Inflammatory macrophage treated with lipopolysaccharide for 1 hour (primary cell): ENCODE measurements at places on chromosomes 13 and 19.

GRCh38 chr13:51797664-51798488 is 6.1 kb downstream of the DHRS12 start:
- no peak for DNase-seq

DNA sequence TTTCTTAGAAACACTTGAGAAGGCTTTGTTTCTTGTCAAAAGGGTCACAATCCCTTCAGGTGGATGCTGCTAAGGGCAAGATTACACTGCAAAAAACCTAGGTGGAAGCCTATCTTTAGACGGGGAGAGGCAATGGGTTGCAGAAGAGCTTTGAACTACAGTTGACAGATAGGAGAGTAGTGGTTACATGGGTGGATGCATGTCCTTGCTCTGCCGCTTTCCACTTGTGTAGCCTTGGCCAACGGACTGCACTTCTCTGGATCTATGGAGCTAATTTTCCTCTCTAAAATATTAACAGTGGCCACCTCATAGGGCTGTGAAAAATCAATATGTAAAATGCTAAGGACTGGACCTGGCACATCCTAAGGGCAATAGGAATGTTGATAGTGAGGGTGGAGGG is 980 bp downstream of the BCKDHA start:
- no peak for DNase-seq

- DNase-seq, result no peak
Measured at GRCh38 chr19:40320558-40320935, 27.6 kb downstream of the C19orf47 start.

DNA sequence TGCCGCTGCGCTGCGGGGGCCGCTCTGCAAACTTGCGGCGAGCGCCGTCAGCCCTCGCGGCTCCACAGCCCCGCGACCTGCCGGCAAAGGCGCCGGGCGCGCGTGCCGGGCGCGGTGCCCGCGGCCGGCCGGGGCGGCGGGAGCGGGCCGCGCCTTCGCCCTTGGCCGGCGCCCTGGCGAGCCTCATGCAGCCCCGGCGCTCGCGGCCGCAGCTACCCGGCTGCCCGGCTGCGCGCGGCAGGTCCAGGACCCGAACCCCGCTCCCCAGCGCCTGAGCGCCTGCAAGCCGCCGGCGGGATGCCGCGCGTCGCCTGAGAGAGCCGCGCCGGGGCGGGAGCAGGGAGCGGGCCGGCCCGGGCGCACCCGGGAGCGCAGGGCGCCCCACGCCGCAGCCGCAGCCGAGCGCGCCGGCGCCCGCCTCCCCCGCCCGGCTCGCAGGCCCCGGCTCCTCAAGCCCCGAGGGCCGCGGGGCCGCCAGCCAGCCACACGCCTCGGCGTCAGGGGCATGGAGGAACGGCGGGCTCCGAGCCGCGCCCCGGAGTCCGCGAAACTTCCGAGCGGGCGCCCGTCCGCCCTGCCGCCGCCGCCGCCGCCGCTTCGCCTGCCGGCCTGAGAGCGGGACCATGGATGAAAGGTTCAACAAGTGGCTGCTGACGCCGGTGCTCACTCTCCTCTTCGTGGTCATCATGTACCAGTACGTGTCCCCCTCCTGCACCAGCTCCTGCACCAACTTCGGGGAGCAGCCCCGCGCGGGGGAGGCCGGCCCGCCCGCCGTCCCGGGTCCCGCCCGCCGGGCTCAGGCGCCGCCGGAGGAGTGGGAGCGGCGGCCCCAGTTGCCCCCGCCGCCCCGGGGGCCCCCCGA is 564 bp downstream of the HS6ST3 start:
- DNase-seq, result no peak

DNA sequence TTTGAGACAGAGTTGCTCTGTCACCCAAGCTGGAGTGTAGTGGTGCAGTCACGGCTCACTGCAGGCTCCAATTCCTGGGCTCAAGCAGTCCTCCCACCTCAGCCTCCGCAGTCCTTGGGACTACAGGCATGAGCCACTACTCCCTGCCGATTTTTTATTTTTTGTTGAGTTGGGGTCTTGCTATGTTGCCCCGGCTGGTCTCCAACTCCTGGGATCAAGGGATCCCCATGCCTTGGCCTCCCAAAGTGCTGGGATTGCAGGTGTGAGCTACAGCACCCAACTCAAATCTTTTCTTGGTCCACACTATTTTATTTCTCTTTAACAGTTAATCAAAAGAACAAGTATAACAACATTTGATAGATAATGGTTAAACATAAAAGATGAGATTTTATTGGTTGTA is 7.5 kb downstream of the CCNE1 start:
- DNase-seq, result no peak

DNA sequence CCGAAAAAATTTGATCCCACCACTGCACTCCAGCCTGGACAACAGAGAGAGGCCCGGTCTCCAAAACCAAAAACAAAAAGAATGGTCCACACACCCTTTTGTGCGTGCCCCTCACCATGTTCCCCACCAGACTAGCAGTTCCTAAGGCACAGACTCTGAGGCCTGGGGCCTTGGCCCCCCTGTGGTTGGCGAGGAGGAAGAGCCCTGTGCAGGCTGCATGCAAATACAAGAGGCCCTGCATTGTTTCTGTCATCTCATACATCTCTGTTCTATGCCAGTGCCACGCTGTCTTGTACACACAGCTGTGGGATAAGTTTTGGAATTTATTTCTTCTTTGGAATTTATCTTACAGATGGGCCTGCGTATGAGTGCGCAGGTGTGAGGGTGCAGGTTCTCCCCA is 4.7 kb upstream of the YJEFN3 start:
- no peak for DNase-seq

- DNase-seq, result no peak
Measured at GRCh38 chr19:40303765-40304164, 18.6 kb upstream of the AKT2 start.

DNA sequence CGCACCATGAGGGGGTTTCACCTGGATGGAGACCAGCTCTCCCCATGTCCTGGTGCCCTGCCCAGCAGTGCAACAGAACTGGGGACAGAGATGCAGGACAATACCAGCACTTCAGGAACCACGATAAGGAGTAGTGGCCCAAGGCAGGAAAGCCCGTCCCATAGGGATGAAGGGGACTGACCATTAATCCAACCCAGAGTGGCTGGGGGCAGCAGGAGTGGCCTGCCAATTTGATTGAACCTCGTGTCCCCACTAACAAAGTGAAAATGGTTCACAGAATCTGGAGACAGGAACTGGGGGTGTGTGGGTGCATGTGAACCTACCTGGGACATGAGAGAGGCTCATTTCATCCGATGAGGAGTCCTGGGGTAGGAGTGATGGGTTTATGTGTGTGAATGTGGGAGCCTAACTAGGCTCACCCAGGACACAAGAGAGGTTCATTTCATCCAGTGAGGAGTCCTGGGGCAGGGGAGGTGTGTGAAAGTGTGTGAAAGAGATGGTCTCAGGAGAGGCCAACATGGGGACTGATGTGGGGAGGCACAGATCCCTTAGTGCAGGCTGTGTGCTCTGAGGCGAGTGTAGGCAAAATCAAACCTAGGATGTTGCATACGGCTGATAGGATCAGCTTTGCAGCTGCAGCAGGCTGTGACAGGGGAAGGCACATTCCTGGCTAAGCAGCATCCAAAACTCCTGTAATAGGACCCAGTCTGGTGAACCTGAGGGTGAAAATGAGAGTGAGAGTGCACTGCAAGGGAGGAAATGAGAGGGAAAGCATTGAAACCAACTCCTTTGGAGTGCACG is 98.2 kb downstream of the ZNF429 start:
- DNase-seq, result no peak

DNA sequence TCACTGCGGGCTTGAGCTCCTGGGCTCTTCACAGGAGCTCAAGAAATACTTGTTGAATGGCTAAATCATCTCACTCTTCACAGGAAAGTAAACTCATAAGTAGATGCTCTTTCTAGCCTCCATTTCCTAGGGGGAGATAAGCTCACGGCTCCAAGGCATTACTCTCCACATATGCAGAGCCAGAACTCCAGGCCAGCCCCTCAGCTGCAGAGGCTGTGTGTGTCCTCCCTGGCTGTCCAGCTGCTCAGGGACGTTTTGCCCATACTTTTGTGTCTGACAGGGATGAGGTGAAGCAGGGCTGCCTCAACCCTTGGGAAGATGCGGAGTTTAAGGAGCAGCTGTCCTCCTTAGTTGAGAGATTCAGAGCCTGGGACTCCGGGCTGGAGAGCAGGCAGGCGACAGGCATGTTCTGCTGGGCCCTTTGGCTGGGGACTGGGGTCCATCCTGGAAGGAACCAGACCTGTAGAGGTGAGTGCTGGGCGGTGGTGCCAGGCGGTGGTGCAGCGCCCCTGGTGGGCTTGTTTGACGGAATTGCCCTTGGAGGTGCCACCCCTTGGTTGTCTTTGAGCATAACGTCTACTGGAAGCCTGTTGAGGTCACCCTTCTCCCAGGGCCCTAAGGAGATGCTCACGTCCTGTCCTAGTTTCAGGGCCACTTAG is 20.5 kb upstream of the SLC15A1 start:
- DNase-seq, result no peak

GRCh38 chr19:18586306-18586705 is 2.3 kb upstream of the REX1BD start:
- DNase-seq, result peak; percentile 59

DNA sequence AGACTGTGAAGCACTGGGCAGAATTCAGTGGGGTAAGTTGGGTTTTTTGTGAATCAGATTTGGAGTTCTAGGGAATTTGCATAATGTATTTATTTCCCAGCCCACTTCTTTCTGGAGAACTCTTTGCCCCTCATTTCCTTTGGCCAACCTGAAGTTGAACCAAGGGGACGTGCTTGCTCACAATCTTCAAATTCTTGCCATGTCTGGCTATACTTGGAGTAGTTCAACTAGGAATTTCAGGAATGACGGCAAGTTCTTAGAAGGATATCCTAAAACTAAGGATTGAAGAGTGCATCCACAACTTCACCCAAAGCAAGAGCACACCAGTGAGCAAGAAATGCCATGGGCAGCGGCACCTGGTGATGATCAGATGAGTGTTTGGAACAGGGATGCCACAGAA is 88.5 kb downstream of the TEX26 start:
- DNase-seq, result no peak

DNA sequence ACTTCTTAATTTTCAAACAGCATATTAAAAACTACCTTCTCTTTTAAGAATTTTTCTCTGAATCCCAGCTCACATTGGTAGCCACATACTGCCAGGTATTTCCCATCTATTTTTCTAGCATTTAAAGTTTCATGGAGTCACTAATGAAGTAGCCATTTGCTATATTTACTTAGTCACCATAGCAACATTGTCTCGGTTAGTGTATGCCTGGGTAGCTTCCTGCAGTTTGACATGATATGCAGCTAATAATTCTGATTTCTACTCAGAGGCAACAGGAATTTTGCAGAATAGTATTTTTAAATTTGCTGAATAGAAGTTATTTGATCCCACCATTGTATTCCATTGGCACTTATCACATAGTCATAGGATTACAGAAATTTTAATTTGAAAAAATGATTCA is 30.9 kb upstream of the KCTD4 start:
- DNase-seq, result no peak

DNA sequence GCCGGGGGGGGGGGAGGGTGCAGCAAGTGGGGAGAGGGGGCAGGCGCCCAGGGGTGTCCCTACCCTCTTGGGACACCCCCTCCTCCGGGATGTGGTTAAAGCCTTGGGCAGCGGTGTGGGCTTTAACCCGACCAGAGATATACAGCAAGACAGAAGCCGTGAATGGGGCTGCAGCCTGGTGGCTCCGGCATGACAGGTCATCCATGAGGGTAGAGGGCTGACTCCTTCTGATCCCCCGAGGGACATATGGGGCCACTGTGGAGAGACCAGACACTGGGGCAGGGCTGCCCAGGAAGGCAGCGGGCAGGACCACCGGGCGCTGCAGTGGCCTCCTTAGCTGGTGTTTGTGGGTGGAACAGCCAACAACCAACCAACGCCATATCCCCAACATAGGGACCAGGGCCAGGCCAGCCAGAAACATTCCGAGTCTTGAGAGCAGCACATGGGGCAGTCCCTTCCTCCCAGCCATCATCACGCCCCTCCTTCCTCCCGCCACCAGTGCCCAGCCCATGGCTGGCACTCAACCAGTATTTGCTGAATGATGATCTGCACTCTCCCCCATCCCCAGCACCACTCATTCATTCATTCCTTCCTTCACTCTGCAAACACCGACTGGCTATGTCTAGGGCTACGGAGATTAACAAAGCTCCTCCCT is 18.2 kb downstream of the ELAVL1 start:
- DNase-seq, result no peak

- DNase-seq, result peak; percentile 96
Measured at GRCh38 chr19:51771376-51772130, 10.6 kb downstream of the FPR2 start.

GRCh38 chr13:46964789-46965527 is 68.1 kb upstream of the HTR2A start:
- DNase-seq, result peak; percentile 23

- DNase-seq, result no peak
Measured at GRCh38 chr19:12837225-12837624, 1.1 kb upstream of the MAST1 start.

- no peak for DNase-seq
Measured at GRCh38 chr19:3684817-3685410, 15.4 kb downstream of the PIP5K1C start.

GRCh38 chr19:5850743-5851293 is 431 bp downstream of the FUT3 start:
- DNase-seq, result no peak

DNA sequence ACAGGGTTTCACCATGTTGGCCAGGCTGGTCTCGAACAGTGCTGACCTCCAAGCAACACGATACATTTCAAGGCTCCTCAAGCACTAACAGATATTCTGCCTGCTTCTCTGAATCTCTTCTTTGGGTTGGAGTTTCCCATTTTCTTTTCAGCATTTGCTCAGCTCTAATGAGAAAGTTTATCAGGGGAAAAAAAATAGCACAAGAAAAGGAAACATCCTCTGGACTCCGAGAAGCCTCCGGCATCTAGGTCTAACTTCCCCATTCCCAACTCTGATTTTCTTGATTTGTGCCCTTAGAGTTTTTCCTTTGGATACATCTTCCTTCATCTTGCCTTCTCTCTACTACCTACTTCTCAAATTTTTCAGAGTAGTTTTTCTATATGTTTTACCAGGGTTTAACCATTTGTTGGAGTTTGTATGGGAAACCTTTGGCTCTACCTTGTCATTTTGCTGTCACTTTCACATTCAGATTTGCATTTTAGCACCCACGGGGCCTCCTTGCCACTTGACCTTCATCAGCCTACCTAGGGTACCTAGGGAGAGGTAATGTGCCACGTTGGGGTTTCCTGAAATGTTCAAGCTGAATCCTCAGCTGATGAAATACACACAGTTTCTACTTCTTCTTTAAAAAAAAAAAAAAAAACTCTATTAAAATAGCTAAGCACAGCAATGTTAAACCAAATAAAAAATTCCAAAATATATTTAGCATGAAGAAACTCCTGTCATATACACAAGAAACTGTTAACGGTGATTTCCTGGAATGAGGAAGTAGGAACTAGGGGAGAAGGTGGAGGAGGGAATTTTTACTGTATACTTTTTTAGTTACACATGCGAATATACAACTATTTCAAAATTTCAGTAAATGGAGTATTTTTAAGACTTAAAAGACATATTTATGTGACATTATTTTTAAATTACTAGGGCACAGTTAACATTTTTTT is 5.1 kb upstream of the USP12 start:
- DNase-seq, result peak; percentile 95

GRCh38 chr19:54233941-54234340 is 8.6 kb downstream of the LILRA6 start:
- no peak for DNase-seq
